ENCODE measurements at places on chromosomes 3 and 15.

GRCh38 chr3:101518421-101518871, 5.4 kb upstream of the SENP7 start:
- DNase-seq: peak; percentile 24

DNA sequence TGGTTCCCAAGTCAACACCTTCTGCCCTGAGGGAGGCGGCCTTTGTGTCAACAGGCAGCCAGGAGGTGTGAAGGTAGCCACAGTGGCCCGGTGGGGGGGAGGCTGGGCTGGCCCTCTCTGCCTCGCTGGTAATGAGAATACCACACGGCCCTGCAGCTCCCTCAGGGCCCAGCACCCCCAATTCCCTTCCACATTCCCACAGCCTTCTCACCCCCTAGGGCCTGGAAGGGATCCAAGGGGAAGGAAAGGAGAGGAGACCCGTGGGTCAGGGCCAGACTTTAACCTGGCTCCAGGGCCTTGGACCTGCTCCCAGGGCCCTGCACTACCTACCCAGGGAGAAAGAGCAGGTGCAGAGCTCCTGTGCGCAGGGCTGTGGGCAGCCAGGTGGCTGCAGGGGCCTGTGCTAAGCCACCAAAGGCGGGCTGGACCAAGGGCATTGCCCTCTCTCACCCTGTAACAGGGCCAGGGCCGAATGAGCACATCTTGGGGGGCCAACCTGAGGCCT, 8.7 kb upstream of the MESP2 start:
- DNase-seq: no peak

- DNase-seq: no peak
Measured at GRCh38 chr15:77039848-77040247, 31.1 kb downstream of the TSPAN3 start.

- no peak for DNase-seq
Measured at GRCh38 chr15:69980341-69981059, 117.2 kb downstream of the TLE3 start.

DNA sequence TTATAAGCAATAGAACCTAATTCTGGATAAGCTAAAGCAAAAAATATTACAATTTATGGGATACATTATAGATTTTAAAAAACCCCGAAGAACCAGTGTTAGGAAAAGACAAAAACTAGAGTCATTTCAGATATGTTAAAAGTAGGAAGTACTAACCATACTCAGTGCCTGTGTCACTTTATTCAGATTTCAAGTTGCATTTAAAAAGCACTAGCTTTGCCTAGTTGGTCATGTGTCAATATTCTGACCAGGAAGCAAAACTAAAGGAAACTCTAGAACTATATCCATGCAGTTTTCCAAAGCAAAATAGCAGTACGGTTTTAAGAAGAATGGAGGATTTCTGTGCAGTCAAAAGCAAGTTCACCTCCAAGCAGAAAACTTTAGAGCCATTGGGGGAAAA, 88.4 kb downstream of the RAP2B start:
- DNase-seq: no peak

DNA sequence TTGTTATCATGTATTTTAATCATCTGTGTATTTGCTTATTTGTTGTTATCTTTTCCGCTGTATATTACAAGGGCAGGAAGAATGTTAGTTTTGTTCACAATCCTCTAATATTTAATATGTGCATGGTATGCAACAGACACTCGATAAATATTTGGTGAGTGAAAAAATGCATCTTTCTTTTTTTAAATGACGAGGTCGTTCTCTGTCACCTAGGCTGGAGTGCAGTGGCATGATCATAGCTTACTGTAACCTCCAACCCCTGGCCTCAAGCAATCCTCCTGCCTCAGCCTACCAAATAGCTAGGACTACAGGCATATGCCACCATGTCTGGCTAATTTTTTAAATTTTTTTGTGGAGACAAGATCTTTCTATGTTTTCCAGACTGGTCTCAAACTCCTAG, 66.2 kb downstream of the MITF start:
- no peak for DNase-seq

DNA sequence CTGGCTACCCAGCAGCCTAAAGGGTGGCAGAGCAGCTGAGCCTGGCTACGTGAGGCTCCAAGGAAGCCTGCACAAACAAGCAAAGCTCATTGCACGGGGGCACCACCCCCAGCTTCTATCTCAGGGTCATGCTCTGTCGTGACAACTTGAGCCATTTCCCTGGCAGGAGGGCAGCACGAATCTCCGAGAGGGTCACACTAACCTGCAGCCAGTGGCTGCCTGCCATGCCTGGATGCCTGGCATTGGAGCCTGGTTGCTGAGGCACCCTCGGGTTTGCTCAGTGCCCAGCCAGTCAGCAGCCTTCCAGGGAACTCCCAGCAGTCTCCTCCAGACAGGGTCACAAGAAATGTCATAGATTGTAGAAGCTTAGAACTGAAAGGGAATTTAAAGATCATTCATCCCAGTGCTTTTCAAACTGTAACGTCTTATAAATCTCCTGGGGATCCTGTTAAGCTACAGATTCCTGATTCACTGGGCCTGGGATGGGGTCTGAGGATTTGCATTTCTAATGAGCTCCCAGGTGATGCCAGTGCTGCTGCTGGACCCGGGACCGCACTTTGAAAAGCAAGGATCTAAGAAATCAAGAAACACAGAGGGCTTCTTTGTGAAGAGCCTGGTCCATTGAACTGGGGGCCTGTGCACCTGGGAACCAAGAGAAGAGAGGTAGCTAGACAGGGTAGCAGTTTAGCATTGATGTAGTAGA, 48.4 kb downstream of the TMEM266 start:
- DNase-seq: no peak

DNA sequence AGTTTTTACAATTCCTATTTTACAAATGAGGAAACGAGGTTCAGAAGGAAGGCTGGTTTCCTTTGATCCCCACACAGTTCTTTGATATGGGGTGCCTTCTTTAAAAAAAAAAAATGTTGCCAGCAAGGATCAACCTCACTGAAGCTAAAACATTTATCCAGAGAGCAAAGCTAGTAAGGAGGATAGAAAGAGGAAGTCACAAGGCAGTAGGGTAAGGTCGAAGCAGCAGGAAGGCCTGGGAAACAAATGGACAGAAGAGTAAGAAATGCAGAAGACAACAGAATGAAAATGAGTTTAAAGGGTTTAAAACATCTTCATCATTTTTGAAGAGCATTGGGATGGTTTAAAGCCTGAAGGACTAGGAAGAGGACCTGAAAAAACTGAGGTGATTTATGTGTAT, 30.6 kb upstream of the CP start:
- no peak for DNase-seq

DNA sequence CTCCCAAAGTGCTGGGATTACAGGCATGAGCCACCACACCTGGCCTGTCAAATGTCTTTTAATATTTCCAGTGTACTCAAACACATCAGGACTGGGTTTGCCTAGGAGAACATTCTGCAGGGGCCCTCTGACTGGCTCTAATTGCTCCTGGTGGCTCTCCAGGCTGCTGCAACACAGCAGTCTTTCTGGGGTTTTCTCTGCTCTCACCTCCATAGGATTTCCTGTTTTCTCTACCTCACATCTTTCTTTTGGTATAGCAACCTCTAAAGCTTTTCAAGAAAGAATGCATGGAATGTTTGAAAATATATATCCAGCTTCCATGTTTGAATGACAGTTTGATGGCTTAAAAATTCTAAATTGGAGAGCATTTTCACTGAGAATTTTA, 83.3 kb upstream of the IGSF10 start:
- DNase-seq: no peak

DNA sequence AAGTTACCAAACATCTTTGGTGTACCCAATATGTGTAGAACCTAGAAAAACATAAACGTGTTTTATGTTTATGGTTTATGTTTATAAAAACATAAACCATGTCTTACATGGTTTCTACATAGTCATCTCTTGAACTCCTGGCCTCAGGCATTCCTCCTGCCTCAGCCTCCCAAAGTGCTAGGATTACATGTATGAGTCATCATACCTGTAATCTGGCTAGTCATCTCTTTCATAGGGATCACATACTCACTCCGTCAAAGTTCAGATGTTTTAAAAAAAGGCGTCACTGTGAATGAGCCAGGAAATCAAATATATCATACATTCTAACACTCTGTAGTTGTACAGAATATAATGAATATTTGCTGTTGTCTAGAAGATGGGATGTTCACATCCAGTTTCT, 178.6 kb downstream of the CPNE4 start:
- DNase-seq: no peak

DNA sequence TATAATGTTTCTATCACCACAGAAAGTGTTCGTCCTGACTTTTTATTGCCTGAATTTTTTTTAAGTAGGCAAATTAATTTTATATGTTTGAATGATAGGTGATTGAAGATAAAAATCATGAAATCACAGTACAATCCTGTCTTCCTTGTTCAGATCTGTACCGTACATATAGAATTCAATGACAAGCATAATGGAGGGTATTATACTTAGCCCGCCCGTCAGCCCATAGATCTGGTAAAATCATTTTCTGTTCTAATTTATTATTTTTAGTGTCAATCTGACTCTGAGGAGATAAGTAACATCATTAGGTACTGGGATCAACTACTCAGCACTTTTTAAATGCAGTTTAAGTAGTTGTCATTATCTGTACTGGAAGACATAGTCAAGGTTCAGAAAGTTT, 269.9 kb downstream of the NR2F2 start:
- DNase-seq: no peak

DNA sequence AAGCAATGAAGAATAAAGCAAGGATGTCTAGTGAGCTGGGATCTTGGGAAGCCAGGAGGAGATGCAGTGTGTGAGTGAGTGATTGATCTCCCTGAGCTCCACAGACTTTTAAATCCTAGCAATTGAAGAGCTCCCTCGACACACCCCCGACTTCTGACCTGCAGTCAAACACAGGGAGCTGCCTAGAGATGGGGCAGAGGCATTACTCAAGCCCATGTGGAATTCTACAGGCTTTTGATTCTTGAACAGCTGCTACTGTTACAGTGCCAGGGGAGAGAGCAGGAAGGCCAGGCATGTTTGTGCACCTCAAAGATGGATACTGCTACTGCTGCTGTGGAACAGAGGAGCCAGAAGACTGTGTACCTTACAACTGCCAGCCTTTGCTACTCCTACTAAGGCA, 1403.1 kb upstream of the ALCAM start:
- no peak for DNase-seq

- DNase-seq: no peak
Measured at GRCh38 chr15:73338058-73338457, 30.7 kb downstream of the HCN4 start.

DNA sequence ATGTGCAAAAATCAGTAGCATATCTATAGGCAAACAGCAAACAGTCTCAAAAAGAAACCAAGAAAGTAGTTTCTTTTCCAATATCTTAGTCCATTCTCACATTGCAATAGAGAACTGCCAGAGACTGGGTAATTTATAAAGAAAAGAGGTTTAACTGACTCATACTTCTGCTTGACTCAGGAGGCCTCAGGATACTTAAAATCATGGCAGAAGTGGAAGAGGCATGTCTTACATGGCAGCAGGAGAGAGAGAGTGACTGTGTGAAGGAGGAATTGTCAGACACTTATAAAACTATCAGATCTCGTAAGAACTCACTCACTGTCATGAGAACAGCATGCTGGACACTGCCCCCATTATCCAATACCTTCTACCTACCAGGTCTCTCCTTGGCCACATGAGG, 327.9 kb upstream of the EPHA3 start:
- no peak for DNase-seq

DNA sequence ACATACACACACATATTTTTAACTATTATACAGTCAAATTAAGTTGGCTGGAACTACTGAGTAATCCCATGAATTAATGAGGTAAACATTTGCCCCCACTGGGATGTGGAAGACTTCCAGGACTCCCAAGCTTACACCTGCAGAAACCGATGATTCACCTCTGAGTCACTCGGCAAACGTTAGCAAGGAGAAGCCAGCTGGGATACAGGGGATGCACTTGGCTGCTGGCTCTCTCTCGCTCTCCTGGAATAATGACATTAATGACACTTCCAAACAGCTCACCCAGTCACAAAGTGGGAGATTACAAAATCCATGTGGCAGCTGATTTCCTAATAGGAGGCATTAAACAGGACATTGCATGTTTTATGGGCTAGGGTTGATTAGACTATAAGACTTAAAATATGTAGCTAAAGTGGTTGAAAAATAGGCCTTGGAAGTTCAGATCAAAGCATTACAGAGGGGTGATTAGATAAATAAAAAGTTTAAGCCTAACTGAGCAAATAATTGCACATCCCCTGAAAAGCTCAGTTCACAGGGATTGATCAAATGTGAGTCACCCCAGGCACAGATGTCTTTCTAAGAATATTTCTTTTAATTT, 500.9 kb downstream of the SOX2 start:
- no peak for DNase-seq

DNA sequence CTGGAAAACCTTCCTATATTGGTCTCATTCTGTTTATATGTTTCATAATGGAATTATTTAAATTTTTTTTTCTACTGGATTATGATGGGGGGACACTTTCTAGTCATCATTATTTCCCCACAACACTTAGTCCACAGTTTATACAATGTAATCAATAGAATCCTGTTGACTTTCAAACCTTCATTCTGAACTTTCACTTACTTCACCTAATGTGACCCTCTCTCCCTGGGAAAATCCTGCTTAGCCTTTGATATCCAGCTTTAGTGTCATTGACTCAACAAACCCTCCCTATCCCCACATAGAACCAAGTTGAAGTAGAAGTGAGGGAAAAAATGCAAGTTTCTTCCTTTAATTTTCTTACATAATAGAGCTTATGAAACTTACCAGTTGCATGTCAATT, 666.0 kb downstream of the MECOM start:
- no peak for DNase-seq

DNA sequence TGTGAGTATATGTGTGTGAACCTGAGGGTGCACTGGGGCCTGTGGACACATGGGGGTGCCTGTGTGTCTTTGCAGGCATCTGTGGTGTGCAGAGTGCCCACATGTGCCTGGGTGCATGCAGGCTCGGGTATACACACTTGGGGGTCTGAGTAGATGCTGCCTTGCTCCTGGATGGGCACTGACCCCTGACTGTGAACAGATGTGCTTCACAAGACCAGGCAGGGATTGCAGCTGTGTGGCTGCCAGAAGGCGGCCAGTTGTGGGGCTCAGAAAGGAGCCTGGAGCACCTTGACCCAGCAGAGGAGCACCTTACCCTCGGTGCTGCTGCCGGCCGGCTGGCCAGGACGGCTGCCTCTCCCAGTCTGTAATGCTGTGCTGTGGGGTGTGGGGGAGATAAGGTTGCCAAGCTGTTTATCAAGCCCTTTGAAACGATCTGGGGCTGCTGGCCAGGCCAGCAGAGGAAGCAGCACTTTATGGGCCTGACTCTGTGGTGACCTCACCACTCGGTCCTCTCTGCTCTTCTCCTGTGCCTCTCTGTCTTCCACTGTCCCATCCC, 55.5 kb upstream of the MRPS22 start:
- DNase-seq: no peak

GRCh38 chr15:69468241-69469121, 15.9 kb downstream of the RPLP1 start:
- peak; percentile 72 for DNase-seq

DNA sequence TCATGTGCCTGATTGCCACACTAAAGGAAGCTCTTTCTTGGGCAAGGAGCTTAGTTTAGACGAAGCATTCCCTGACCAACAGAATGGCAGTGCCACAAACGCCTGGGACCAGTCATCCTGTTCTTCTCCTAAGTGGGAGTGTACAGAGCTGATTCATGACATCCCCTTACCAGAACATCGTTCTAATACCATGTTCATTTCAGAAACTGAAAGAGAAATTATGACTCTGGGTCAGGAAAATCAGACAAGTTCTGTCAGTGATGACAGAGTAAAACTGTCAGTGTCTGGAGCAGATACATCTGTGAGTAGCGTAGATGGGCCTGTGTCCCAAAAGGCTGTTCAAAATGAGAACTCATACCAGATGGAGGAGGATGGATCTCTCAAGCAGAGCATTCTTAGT, 18.4 kb downstream of the SENP5 start:
- DNase-seq: no peak

All from stimulated activated CD4-positive, alpha-beta T cell treated with anti-CD3 and anti-CD28 coated beads, Interleukin-1b, Interleukin-23, amount 100 ng/mL, for 4 hours (primary cell).